NCI-H146 (cell line): ENCODE measurements at places on chromosomes 2 and 18.

DNA sequence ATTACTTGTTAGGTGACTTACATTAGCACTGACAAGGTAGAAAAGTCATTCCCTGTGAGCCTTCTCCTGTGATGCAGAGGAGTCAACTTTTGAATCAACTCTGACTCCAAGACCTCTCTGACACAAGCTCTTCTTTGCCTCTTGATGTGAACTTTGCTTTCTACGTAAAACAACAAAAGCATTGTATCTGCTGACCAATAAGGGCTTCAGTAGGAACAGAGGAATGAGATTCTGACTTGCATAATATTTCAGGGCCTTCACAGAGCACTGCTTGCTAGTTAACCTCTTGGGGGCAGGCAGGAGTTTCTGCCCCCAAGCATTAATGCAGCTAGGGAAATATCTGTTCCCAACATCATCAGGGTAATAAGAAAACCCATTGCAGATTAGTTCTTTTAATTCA lies 791.5 kb downstream of the BCL11A start:
- DNase-seq, result no peak

- no peak for DNase-seq
Observed at GRCh38 chr2:98372579-98372978, 26.3 kb downstream of the CNGA3 start.

DNA sequence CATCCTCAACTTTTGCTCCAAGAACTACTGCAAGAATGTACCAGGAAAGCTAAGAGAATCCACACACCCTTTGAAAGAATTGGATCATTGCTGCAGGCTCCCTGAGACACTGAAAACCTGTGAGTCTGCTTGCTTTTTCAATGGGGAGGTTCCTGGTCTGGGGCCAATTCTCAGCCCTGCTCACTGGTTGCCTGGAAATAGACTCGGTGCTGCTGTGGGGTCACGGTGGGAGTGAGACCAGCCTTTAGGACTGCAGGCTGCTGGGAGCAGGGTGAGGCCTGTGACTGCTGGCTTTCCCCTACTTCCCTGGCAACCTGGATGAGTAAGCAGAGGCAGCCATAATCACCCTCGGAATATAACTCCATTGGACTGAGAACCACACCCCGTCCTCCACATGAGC lies 569.3 kb downstream of the DPP10 start:
- DNase-seq, result no peak

DNA sequence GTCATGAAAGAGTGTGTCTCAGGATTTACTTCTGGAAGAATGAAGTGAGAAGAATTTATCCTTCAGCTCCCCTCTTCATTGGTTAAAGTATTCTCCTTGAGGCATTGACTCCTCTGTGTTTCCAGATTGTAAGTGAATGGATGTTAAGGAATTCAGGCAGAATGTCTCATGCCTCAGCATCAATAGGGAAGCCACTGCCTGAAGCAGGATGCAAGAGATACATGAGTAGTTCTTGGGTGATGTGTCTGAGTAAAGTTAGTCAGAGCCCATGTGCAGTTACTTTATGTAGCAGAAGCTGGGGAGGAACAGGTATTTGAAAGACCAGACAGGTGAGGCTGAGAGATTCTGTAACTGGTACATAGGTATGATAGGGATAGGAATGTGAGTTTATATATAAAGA lies 34.0 kb upstream of the TMEFF2 start:
- no peak for DNase-seq

GRCh38 chr2:26300234-26300925 lies 45.6 kb upstream of the SELENOI start:
- DNase-seq, result no peak
